ENCODE measurements at places on chromosomes 2 and 18.

GRCh38 chr2:9799729-9800632, 43.3 kb upstream of the TAF1B start:
- peak; percentile 64 for DNase-seq

DNA sequence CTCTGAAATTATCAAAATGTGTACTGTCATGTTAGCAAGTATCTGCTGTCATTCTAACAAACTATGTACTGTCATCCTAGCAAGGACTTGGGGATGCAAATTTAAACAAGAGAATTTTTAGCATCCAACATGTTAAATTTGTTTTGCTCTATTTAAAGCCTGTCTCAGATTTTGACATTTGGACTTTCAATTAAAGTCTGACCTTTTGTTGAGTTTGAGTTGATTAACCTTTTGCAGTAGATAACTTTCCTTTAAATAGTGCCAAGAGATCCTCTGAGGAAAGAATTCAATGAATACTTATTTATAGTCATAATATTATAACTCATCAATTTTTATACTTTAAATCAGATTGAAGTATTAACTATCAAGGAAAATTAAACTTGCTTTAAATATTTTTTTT, 80.2 kb downstream of the TDRD15 start:
- DNase-seq, result no peak

GRCh38 chr18:26487437-26487836, 60.9 kb downstream of the KCTD1 start:
- DNase-seq, result no peak

GRCh38 chr18:40274618-40275196, 1680.3 kb upstream of the PIK3C3 start:
- no peak for DNase-seq

DNA sequence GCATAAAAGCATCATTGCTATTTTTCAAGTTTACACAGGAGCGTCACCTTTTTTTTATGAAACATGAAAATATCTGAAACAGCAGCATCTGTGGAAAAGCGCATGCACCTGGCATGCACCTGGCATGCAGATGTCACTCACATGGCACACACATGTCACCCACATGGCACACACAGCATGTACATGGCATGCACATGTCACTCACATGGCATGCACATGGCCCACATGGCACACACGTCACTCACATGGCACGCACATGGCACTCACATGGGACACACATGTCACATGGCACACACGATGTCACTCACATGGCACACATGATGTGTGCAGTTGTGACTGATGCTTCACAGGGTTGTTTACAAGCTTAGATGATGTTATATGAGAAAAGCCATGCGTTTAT, 188.0 kb downstream of the ZNF407 start:
- no peak for DNase-seq

DNA sequence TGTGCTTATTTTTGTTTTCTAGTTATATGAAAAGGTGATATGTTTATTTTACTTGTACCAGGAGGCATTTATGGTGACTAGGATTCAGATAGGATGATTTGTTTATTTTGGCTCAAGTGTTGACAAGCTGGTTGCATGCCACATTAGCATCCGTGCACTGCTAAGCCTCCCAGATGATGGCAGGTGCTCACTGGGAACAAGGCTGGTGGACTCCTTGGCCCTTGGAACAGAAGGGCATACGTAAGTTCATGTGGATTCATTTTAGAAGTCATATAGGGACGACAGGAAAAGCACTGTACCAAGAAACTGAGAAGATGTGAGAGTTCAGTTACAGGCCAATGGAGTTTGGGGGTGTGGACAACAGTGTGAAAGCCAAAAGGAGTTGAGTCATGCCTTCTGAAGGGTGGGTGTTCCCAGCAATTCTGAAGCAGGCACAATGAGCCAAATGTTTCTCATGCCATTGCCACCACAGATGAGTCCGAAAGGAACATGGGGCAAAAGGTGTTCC, 166.2 kb downstream of the PHLPP1 start:
- no peak for DNase-seq

DNA sequence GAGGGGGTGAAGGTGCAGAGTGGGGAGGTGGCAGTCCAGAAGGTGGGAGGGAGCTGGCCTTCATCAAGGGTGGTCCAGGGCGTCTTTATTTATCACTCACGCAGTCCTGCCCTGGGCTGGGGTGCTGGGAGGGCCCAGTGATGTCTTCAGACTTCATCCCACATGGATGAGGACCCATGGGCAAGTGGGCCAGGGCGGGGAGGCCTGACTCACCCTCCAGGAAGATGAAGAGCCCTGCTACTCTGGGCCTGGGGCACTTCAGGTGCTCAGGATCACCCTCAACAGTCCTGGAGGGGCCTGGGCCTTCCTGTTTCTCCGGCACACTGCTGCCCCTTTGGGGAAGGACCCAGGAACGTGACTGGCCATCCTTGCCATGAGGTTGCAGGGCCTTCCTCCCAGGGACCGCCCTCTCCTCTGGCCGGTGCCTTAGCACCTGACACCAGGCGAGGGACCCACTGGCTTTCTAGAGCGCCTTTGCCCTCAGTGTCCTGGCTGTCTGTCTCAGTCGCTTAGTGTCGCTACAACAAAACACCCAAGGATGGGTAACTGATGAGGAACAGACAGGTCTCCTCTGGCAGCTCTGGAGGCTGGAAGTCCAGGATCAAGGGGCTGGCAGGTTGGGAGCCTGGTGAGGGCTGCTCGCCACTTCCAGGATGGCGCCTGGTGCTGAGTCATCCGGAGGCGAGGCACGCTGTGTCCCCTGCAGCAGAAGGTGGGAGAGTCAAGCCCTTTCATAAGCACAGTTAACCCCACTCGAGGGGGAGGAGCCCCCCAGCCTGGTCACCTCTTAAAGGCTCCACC, 57.8 kb upstream of the HS6ST1 start:
- no peak for DNase-seq

DNA sequence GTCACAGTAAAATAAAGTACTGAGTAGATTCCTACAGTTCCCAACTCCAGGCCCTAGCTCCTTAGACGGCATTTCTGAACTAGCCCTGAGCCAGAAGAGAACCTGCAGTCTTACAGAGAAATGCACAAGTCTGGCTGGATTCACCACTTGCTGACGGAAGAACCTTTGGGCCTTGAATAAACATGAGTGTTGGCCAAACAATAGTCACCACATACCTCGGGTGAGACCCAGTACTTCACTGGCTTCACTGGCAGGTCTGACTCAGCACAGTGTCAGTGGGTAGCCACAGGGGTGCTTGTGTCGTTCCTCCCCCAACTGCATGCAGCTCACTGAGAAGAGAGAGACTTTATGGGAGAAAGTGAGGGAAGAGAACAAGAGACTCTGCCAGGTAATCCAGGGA, 88.9 kb downstream of the TMEM185B start:
- DNase-seq, result no peak

DNA sequence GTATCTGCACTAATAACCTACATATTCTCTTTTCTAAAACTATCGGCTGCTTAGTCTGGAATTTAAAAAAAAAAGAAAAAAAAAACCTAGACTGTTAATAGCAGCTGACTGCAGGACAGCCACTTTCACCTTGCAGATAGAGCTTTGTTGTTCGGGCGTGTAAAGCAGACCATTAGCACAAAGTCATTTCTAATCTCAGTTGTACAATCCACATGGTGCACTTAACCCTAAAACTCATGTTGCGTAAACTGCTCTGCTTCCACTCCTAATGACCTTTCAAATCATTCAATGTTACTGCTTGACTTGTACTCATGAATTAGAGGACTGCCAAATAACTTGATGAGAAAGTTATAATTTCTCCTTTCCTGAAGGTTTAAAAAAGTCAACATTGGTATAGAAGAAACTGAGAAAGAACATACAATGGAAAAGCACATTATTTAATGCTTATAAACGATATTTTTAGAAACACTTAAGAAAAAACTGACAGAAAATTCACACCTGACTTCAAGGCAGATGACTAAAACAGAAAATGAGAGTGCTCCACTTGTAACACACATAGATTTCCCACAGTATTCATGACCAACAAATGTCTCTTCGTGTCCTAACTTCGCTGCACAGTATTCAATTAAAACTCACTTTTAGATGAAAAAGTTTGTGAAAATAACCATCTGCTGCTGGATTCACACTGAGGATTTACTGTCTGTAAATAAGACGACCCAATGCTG, 2.6 kb downstream of the CDH2 start:
- no peak for DNase-seq

DNA sequence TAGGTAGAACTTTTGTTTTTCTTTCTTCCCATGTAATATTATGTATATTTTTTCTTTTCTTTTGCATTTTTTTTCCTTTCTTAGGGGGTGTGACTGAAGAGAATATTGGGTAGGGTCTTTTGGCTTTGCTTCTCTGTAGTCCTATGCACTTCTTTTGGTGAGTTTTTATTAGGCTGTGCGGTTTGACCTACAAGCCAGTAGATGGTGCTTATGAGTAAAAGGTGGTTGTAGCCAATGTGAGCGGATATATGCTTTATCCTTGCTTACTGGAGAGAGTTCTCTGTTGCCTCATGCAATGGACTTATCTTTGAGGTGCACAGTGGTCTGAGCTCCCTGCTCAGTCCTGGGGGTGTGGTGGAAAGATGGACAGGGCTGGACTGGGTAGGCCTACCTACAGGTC, 52.7 kb downstream of the DSEL start:
- DNase-seq, result no peak

DNA sequence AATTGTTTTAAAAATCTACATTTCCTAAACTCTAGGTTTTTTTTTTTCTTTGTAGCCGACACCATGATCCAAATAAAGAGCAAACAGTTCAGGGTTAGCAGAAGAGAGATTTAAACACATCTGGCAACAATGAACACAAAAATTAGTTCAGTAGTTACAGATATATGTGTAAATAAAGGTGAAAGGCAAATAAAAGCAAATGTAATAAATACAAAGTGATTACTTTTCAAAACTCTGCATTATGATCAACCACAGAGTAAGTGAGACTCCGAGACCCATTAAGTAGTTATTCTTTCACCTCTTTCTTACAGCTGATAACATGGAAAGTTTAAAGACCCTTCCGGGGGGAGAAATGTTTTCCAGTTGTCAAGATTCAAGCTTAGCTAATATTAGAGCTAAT, 716 bp downstream of the CALCRL start:
- no peak for DNase-seq

DNA sequence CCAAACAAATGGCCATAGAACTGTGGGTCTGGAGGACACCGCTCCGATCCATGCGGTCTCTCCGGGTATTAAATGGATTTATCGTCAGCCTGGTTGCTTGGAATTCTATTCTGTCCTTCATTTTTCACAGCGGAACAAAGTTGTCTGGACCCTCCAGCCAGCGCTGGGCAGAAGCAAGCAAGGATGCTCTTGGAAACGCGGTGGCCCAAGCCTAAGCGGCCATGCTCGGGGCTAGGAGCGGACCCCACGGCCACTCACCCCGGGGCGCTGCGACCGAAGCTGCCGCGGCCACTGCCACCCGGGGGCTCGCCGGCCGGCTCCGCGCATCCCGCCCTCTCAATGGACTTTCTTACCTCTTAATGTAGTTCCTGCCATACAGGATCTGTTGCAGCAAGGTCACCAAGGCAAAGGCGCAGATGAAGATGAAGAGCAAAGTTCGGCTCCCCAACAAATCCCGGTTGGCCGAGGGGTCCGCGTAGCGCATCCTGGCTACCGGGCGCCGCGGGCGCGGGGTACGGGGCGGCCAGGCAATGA, 761 bp downstream of the ST8SIA5 start:
- no peak for DNase-seq

DNA sequence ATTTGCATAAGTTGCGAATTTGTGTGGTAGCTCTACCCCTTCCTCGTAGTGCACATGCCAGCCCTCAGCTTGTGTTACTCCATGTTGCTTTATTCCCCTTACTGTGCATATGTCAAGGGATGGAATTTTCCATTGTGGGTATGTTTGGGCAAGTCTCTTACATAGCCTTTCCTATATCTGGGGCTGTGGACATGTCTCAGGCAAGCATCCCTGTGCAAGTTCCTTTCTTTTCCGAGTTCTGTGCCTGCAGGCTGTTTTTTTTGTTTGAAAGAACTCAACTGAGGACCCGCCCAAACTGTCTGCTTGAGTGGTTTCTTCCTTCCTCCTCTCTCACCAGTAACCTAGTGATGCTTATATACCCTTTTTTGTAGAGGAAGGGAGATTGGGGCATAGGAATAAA, 1739.1 kb upstream of the PIK3C3 start:
- DNase-seq, result no peak

- no peak for DNase-seq
These were observed 107.3 kb downstream of the CPS1 start for GRCh38 chr2:210663631-210664089.

DNA sequence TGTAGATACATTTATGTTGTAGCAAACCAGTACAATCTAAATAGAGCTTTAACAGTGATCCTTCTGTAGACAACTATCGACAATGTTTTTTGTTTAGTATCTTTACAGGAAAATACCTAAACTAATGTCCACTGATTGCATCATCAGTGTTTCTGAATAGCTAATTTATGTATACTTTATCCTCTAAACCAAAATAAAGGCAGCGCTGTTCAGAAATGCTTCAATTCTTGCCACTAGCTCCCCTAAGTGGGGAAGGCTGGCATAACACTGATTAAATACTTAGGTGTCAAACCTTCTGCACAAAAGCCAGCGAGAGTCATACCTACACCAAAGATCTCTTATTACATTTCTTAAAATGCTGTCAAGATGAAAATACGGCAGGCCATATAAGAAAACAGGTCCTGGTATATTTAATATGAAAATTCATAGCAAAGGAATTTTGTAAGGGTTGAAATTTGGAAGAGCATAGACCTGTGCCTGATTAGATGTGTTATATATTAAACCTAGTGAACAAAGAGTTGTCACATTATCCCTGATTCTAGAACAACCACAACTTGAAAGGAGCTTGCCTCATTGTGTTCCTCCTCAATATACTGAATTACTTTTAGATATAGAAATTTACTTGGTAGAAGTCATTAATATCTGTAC, 1693.4 kb upstream of the SLC39A10 start:
- no peak for DNase-seq

GRCh38 chr2:55161295-55162210, 70.5 kb downstream of the CLHC1 start:
- no peak for DNase-seq

DNA sequence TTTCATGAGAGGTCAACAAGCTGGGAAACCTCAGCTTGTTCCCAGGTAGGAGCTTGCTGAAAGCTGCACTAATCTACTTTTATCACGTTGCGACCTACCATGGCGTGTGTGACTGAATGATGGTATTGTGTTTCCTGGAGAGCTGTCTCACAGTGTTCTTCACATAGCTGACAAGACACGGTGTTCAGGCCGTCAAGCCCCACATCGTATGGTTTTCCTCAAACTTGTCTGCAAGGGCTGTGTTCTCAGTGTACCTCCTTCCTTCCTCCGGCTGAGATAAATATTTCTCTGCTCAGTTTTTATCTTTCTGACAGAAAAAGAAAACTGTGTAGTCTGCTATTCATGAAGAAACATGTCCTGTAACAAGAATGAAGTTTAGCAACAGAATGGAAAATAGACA, 244.8 kb downstream of the DCDC2C start:
- no peak for DNase-seq

DNA sequence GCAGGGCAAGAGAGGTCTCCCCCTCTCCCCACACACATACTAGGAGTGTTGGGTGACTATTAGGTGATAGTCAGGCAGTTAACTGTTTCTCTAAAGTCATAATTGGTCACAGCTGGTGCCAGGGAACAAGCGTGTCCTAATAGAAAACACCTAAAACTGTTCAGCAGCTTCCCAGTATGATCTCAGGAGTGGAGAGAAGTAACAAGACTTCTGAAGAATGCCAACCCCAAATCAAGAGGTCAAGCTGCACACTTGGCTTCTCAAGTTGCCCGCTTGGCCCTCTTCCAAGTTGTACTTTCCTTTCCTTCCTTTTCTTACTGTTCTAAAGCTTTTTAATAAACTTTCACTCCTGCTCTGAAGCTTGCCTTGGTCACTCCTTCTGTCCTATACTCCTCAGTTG, 22.4 kb upstream of the STAT1 start:
- DNase-seq, result no peak
